ENCODE measurements at places on chromosomes 13 and 19. TPM values are rescaled to one million over a fixed set of nuclear protein-coding genes. Genes with fewer than 3 reads are reported as not detected.

DNA sequence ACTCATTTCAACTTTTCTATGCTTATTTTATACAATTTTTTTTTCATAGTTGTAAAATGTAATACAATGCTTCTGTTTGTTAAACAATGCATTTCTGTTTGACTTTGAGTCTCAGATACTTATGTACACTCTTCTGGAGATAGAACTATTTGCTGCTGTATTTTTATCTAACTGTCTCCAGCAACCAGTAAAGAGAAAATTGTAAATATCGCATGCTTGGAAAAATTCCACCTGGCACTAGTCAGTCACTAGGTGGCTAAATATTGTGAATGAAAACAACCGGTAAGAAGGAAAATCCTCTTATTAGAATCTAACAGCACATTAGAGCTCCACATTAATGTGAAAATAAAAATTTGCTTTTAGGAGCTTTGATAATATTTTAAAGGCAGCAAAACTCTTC is 876.5 kb downstream of the PCDH9 start:
- no peaks in the 10 kb centered on the region for H3K4me1 ChIP-seq
- no peak overlapping the region for H3K4me3 ChIP-seq
- H3K27me3 ChIP-seq = no peaks in the 10 kb centered on the region

- no peak overlapping the region for H3K4me3 ChIP-seq
- peaks cover 37% of the 10 kb centered on the region for H3K4me1 ChIP-seq
- DNase-seq = no peak
Observed at GRCh38 chr13:59766236-59766635, 397.5 kb downstream of the DIAPH3 start.

DNA sequence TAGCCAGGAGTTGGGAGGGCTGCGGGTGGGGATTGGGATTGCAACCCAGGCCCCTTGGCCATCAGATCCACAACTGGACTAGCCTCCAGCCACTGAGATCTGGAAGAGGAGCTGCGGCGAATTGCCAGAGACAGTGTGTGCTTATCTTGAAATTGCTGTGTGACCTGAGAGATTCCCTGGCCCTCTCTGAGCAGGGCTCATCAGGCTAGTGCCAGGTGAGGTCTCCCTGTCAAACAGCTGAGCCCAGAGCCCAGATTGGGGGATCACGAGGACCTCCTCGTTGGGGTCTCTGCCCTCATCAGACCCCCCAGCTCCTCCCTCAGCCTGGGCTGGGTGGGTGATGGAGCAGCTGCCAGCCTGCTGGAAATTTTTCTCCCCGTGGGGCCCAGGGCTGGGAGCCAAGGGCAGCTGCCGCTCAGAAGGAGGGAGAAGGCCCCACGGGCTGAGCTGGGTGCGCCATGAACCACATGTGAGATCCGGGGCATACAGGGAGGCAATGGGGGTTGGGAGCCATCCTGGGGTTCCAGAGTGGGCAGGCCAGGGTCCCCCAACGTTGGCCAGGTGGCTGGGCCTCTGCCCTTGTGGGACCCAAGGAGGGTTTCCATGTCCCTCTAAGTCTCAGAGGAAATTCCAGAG is 7.2 kb downstream of the FUT5 start:
- no peaks in the 10 kb centered on the region for H3K4me1 ChIP-seq
- H3K4me3 ChIP-seq = no peak overlapping the region
- H3K36me3 ChIP-seq = no peaks in the 10 kb centered on the region
- DNase-seq = no peak
- H3K27ac ChIP-seq = no peak overlapping the region

DNA sequence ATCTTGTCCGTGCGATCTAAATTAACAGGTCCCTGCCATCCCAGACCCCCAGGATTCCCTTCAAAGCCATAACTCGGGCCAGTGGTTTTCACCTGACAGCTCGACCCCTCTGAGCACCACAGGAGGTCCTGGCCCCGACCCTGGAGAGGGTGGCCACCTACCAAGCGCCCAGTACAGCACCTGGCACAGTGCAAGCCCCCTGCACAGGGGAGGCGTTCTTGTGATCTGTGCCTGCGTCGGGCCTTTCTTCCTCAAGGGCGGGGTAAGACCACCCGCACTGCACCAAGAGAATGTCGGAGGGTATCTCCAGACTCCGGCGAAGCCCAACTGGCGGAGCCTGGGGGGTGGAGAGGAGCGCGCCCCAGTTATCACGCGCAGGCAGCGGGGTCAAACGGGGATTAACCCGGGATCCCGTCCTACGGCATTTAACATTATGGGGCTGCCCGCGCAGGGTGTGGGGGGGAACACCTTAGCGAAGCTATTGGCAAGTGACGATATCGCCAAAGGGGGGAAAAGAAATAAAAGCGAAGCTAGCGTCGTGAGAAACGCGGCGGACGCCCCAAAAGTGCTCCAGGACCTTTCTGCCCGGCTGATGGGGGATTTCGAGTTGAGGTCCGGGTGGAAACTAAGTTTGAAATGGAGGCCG is 1.3 kb upstream of the HNRNPL start:
- DNase-seq = peak; percentile 49
- no peaks in the 10 kb centered on the region for H3K27me3 ChIP-seq
- H3K4me1 ChIP-seq = peaks cover 13% of the 10 kb centered on the region
- H3K36me3 ChIP-seq = peaks cover 29% of the 10 kb centered on the region
- H3K4me3 ChIP-seq = peak overlapping the region; percentile 88

GRCh38 chr19:49361438-49362047 is 673 bp downstream of the TEAD2 start:
- H3K36me3 ChIP-seq = peaks cover 27% of the 10 kb centered on the region
- H3K4me1 ChIP-seq = peaks cover 13% of the 10 kb centered on the region
- H3K27ac ChIP-seq = peak overlapping the region; percentile 98
- H3K4me3 ChIP-seq = peak overlapping the region; percentile 84
- peak; percentile 88 for DNase-seq

- no peak overlapping the region for H3K27ac ChIP-seq
- no peak overlapping the region for H3K4me3 ChIP-seq
- no peak for DNase-seq
- peaks cover 7% of the 10 kb centered on the region for H3K36me3 ChIP-seq
Observed at GRCh38 chr19:41415154-41415571, 12.0 kb downstream of the B3GNT8 start.

GRCh38 chr19:41702171-41702651 is 6.2 kb upstream of the CEACAM5 start:
- DNase-seq = peak; percentile 96
- peaks cover 39% of the 10 kb centered on the region for H3K4me1 ChIP-seq
- H3K27me3 ChIP-seq = no peaks in the 10 kb centered on the region
- H3K27ac ChIP-seq = peak overlapping the region; percentile 90
- H3K4me3 ChIP-seq = no peak overlapping the region

DNA sequence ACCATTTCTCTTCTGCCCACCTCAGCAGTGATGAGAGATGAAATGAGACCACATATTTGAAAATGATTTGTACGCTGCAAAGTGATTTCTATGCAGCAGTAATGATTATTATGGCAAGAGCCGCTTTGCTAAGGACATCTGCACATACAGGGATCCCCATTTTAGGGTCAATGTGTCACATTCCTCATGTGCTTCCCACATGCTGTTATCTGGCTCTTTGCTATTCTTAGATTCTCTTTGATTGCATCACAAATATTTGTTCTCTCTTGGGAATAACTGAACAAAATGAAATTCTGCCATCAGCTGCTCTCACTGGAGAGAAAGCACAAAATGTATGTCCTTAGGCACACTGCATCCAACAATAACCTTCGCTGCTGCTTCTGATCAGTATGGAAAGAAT is 209.5 kb upstream of the IPO5 start:
- peaks cover 7% of the 10 kb centered on the region for H3K4me1 ChIP-seq
- no peak overlapping the region for H3K4me3 ChIP-seq
- peak; percentile 32 for DNase-seq
- H3K27me3 ChIP-seq = no peaks in the 10 kb centered on the region
- H3K36me3 ChIP-seq = no peaks in the 10 kb centered on the region
- H3K27ac ChIP-seq = no peak overlapping the region

GRCh38 chr19:45814851-45815480 is at the start of gene RSPH6A:
TSS of gene RSPH6A (minus strand) at chr19:45815308. CDS start at chr19:45815176, 132 bp downstream.
- no peak within 1 kb of the TSS for H3K4me3 ChIP-seq
- H3K4me1 ChIP-seq = peaks cover 4% of the 10 kb centered on the region
- DNase-seq = no peak

DNA sequence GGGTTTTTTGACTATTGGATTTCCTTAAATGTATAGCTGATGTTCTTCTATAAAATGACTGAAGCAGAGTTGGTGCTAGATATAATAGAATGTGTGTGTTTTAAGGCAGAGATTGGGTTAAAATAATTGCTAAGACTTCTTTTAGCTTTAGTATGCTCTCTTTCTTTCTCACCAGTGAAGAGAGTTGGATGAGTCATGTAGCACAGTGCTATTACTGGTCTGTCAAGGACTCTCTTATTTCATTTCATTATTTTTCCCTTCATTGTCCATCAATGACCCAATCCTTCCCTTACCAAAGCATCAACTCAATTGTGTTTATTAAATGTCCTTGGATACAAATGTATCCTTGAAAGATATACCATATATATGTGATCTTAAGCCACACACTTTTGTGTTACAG is 268.9 kb downstream of the IRS2 start:
- no peak overlapping the region for H3K27ac ChIP-seq
- H3K27me3 ChIP-seq = no peaks in the 10 kb centered on the region
- H3K36me3 ChIP-seq = no peaks in the 10 kb centered on the region
- no peak for DNase-seq
- no peak overlapping the region for H3K4me3 ChIP-seq
- H3K4me1 ChIP-seq = peaks cover 3% of the 10 kb centered on the region

- H3K36me3 ChIP-seq = peaks cover 39% of the 10 kb centered on the region
- H3K27me3 ChIP-seq = no peaks in the 10 kb centered on the region
- no peak overlapping the region for H3K27ac ChIP-seq
Observed at GRCh38 chr19:10388957-10389356, 8.6 kb upstream of the TYK2 start.

GRCh38 chr13:87868731-87869130 is 197.6 kb downstream of the SLITRK5 start:
- no peaks in the 10 kb centered on the region for H3K27me3 ChIP-seq
- H3K36me3 ChIP-seq = no peaks in the 10 kb centered on the region
- H3K27ac ChIP-seq = no peak overlapping the region
- no peak for DNase-seq
- H3K4me1 ChIP-seq = no peaks in the 10 kb centered on the region
- H3K4me3 ChIP-seq = no peak overlapping the region

GRCh38 chr19:40365613-40366401 is 17.3 kb downstream of the PLD3 start:
- peak overlapping the region; percentile 83 for H3K27ac ChIP-seq
- H3K27me3 ChIP-seq = no peaks in the 10 kb centered on the region
- H3K36me3 ChIP-seq = peaks cover 33% of the 10 kb centered on the region

- no peaks in the 10 kb centered on the region for H3K36me3 ChIP-seq
- no peaks in the 10 kb centered on the region for H3K27me3 ChIP-seq
- DNase-seq = no peak
- H3K27ac ChIP-seq = no peak overlapping the region
- no peaks in the 10 kb centered on the region for H3K4me1 ChIP-seq
- no peak overlapping the region for H3K4me3 ChIP-seq
Observed at GRCh38 chr13:112450904-112451240, 74.7 kb downstream of the SPACA7 start.

GRCh38 chr19:29837448-29837981 is 25.7 kb downstream of the CCNE1 start:
- peaks cover 34% of the 10 kb centered on the region for H3K27me3 ChIP-seq
- no peaks in the 10 kb centered on the region for H3K4me1 ChIP-seq
- no peak overlapping the region for H3K4me3 ChIP-seq
- no peaks in the 10 kb centered on the region for H3K36me3 ChIP-seq
- H3K27ac ChIP-seq = no peak overlapping the region
- no peak for DNase-seq

GRCh38 chr13:42649831-42650230 is 75.9 kb downstream of the TNFSF11 start:
- no peaks in the 10 kb centered on the region for H3K36me3 ChIP-seq
- no peak overlapping the region for H3K4me3 ChIP-seq
- peak; percentile 14 for DNase-seq
- H3K27me3 ChIP-seq = peaks cover 35% of the 10 kb centered on the region

DNA sequence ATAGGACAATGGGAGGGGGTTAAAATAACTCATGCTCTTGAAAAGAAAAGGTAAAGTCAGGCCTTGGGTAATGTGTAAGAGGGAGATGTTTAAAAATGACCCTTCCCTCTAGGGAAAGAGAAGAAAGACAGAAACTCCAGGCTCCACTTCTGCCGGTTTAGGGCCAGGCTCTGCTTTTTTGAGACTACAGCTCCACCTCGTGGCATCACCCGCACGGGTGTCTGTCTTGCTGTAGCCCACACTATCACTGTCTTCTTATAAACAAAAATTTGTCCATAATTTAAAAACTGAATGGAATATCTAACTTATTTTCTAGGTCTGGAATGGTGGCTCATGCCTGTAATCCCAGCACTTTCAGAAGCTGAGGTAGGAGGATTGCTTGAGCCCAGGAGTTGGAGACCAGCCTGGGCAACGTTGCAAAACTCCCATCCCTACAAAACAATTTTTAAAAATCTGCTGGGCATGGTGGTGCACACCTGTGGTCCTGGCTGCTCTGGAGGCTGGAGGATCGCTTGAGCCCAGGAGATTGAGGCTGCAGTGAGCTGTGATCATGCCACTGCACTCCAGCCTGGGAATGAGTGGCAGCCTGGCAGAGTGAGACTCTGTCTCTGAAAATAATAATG is 65.1 kb upstream of the GTF3A start:
- peak; percentile 68 for DNase-seq
- H3K36me3 ChIP-seq = no peaks in the 10 kb centered on the region
- H3K4me1 ChIP-seq = peaks cover 3% of the 10 kb centered on the region
- peaks cover 6% of the 10 kb centered on the region for H3K27me3 ChIP-seq
- no peak overlapping the region for H3K4me3 ChIP-seq

- H3K4me1 ChIP-seq = no peaks in the 10 kb centered on the region
- H3K27ac ChIP-seq = no peak overlapping the region
- DNase-seq = no peak
Observed at GRCh38 chr13:51122868-51123566, 11.9 kb upstream of the C13orf42 start.

DNA sequence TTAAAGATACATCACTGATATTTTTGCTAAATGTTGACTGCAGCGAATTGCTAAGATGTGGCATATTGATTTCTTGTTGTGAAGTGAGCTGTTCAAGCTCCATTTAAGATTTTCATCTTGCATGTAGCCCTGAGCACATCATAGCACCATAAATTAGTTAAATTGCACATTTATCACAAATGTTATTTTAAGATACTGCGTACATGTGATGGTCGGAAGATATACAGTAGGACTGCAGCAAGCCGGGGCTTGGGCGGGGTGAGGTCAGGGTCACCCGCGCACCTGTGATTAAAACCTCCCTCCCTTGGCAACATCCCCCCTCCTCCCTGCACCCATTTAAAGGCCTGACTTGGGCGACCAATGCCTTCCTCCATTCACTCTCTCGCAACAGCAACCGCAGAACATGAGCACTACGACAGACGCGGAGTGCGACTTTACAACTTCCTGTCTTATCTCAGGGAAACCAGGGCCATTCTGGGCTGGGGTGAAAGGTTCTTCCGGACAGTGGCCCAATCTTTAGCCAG is 76.6 kb downstream of the TSHZ3 start:
- H3K27me3 ChIP-seq = no peaks in the 10 kb centered on the region
- DNase-seq = no peak
- H3K4me3 ChIP-seq = no peak overlapping the region

NLRP5 gene
- total RNA-seq = not detected

ZNF296 gene
- total RNA-seq = 3.0 TPM

SHISA2 gene
- total RNA-seq = 2.2 TPM

HPN gene
- not detected for total RNA-seq

HCST gene
- total RNA-seq = 4.5 TPM

PROZ gene
- not detected for total RNA-seq

SLC7A9 gene
- total RNA-seq = 0.34 TPM

EFNA2 gene
- total RNA-seq = 0.68 TPM

ZNF69 gene
- 5.5 TPM for total RNA-seq

RNF225 gene
- 0.60 TPM for total RNA-seq

ZNF154 gene
- total RNA-seq = 4.4 TPM

Data from A673 (cell line).